ENCODE measurements at places on chromosomes 11 and 22.

DNA sequence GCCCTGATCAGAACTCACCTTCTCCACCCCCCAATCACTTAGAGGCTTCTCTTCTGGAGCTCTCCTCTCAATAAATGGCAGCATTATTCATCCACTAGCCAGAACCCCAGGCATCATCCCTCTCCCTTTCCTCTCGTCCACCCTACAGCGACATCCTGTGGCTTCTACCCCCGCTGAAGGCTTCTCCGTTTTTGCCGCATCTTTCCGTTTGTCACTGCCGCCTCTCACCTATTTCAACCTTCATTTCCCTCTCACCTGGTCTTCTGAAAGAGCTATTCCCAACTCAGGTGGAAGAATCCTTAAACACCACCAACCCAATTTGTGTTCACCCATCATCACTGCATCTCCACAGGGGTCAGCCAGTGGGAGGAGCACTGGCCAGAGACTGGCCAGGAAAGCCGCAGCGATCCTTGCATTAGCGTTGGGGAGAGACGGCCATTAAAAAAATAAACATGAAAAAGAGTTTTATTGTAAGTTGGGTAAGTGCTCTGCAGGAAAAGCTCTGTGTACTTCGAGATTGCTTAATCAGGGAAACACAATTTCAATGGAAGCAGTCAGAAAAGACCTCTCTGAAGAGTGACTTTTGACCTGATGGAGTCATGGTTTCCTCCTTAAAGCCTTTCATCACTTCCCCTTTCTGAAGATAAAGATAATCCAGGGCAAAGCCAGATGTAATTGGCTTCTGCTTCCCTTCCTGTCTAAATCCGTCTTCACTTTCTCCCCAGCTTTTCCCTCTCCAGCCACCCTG is 36.7 kb downstream of the SPATA19 start:
- DNase-seq: no peak

DNA sequence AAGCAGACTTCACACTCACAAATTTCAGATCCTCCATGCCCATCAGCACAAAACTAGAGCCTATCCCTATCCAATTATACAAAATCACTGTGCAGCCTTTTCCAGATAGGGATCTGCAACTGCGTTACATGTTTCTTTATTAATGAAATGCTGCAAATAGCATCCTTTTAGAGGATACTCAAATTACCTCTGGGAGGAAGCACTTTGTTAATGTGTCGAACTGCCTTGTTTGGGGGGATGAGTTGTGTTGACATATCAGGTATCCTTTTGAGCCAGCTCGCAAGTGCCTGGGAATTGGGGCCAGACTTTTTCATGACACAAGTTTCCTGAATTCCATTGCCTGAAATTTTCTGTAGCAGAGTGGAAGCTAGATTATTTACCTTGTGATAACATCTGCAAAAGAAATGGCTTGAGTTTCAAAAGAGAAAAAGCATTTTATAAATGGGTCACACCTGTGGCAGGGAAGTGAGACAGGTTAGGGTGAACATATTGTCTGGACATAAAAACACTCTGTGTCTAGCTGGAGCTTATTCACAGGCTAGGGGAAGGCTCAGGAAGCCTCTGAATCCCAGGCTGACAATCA is 299.1 kb upstream of the MTNR1B start:
- DNase-seq: no peak

- DNase-seq: no peak
These were observed 61.0 kb downstream of the CYTH4 start for GRCh38 chr22:37343348-37343747.

DNA sequence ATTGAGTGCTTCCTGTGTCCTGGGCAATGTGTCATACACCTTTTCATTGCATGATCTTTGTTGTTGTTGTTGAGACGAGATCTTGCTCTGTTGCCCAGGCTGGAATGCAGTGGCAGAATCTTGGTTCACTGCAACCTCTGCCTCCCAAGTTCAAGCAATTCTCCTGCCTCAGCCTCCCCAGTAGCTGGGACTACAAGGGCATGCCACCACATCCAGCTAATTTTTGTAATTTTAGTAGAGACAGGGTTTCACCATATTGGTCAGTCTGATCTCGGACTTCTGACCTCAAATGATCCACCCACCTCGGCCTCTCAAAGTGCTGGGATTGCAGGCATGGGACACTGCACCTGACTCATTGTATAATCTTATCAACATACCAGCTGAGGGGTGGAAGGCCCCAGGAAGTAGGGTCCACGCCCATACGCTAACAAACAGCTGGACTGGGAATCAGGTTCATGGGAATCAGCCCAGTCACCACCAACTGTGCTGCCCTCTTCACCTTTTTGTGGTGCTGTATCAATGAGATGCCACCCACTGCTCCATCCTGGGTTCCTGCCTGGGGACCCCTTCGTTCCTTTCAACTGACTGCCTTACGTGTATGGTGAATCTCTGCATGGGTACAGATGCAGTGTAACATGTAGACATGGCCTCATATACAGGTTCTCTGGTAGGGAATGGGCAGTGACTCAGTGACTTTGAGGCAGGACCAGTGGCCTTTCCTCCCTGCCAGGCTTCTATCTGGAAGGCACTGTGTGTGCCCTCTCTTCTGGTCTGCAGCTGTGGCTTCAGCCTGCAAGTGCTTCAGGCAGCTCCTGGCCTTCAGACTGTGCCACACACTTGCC is 32.5 kb upstream of the YWHAH start:
- no peak for DNase-seq

GRCh38 chr11:79076526-79077115 is 364.2 kb downstream of the TENM4 start:
- no peak for DNase-seq

DNA sequence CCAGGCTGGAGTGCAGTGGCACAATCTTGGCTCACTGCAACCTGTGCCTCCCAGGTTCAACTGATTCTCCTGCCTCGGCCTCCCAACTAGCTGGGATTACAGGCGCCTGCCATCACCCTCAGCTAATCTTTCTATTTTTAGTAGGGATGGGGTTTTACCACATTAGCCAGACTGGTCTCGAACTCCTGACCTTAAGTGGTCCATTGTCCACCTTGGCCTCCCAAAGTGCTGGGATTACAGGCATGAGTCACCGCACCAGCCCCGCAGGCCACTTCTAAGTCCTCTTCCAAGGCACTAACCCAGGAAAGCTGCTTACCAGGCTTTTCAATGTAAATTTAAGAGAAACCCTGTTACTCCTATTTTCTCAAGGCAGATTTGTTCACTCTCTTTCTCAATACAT is 50.4 kb downstream of the DENND5A start:
- DNase-seq: no peak

- DNase-seq: no peak
These were observed 32.6 kb downstream of the YPEL1 start for GRCh38 chr22:21702700-21703683.

DNA sequence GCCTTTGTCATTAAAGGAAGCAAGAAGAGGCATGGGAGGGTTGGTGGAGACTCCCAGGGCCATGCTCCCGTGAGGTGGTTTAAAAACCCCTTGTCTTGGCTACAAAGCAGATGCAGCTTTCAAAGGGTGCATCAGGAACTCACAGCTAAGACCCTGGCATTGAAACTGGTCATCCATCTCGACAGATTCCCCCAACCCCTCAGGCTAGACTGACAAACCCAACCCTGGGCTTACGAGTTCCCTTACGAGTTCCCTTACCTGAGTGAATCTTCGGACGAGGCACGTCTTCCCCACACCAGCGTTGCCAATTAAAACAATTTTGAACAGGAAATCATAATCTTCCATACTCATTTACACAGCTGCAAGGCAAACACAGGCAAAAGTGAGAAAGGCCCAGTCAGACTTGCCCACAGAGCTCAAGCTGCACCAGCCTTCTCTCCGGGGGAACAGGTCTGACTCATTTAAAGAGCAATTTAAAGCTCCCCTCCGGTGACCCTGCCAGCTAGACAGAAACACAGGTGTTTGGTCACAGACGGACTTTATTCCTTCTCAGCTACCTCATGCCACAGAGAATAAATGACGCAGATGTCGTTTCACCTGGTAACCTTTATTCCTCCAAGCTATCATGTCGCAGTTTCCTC is 74.6 kb downstream of the RAB30 start:
- DNase-seq: no peak

DNA sequence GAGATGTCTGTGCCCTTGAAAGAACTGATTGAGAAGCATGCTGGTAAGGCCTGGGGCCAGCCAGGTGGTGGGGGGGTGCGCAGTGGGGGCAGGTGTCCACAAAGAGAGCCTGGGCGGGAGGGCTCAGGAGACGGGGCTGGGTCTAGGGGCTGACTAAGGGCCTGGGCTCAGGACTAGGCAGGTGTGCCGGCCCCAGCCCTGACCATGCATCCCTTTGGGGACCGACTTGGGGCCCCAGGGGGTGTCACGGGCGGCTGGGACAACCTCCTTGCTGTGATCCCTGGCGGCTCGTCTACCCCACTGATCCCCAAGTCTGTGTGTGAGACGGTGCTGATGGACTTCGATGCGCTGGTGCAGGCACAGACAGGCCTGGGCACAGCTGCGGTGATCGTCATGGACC is 4.4 kb downstream of the NDUFV1 start:
- DNase-seq: no peak
